Activated naive CD8-positive, alpha-beta T cell treated with anti-CD3 and anti-CD28 coated beads, Interleukin-2, amount 10 ng/mL, durations not matched to agents 7 days and 5 days (primary cell): ENCODE measurements at places on chromosomes 11 and 22. TPM values are rescaled to one million over a fixed set of nuclear protein-coding genes. Genes with fewer than 3 reads are reported as not detected.

DNA sequence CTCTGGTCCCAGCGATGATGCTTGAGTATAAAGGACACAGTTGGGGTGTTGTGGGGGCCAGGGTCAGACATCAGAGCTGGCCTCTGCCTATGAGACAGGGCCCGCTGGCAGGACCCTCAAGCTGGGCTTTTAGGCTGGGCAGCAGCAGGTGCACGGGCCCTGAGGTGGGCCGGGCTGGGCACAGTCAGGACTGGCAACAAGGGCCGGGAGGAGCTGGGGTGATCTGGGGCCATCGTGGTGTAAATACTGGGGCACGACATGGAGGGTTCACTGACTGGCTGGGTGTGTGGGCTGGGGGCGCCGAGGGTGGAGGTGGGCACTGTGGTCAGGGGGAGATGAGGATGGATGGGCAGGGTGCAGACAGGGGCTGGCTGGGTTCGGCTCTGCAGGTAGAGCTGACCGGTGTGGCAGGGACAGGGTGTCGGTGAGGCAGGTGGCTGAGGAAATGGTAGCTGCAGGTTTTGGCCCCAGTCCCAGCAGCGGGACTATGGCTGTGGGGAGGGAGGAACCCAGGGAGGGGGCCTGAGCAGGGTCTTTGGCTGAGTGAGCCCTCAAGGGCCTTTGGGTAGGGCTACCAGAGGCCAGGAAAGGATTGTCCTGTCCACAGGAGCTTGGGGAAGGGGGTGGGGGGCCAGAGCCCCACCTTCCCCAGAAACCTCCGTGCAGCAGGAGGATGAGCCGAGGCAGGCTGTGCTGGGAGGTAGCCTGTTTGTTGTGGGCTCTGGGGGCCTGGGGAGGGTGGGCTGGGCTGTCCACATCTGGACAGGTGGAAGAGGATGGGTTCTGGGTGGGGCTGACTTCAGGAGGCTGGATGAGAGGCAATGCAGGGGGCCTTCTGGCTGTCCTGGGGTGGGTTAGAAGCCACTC, 81.4 kb downstream of the KCNQ1 start:
- H3K36me3 ChIP-seq = no peaks in the 10 kb centered on the region
- H3K27ac ChIP-seq = peak overlapping the region; percentile 74
- DNase-seq = peak; percentile 25
- peaks cover 9% of the 10 kb centered on the region for H3K4me1 ChIP-seq

The HTR3B gene
- total RNA-seq = not detected

DNA sequence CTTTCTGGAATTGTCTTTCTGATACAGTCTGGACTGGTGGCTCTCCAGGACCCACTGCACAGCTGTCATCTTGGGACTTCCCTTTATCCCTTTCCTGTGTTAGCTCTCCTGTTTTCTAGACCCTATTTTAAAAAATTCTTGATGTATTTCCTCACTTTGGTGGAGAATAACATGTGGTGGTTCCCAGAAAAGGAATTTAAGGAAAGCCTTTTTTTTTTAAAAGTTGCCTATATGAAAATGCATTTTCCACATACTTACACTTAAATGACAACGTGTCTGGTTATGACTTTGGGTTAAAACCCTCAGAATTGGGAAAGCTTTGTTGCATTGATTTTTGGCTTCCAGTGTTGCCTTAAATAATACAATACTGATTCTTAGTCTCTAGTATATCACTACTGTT, 400.7 kb downstream of the TMEM135 start:
- no peaks in the 10 kb centered on the region for H3K4me1 ChIP-seq
- no peak overlapping the region for H3K4me3 ChIP-seq
- H3K36me3 ChIP-seq = no peaks in the 10 kb centered on the region
- H3K27me3 ChIP-seq = peaks cover 5% of the 10 kb centered on the region

- H3K27me3 ChIP-seq = no peaks in the 10 kb centered on the region
- peaks cover 25% of the 10 kb centered on the region for H3K36me3 ChIP-seq
- H3K27ac ChIP-seq = no peak overlapping the region
- H3K4me3 ChIP-seq = no peak overlapping the region
- H3K4me1 ChIP-seq = peaks cover 2% of the 10 kb centered on the region
Observed at GRCh38 chr11:3674189-3674588, 3.0 kb upstream of the CHRNA10 start.

GRCh38 chr11:70796648-70797227, 398.4 kb downstream of the CTTN start:
- H3K4me3 ChIP-seq = no peak overlapping the region
- H3K4me1 ChIP-seq = no peaks in the 10 kb centered on the region
- H3K27ac ChIP-seq = no peak overlapping the region
- H3K36me3 ChIP-seq = no peaks in the 10 kb centered on the region
- DNase-seq = no peak

DNA sequence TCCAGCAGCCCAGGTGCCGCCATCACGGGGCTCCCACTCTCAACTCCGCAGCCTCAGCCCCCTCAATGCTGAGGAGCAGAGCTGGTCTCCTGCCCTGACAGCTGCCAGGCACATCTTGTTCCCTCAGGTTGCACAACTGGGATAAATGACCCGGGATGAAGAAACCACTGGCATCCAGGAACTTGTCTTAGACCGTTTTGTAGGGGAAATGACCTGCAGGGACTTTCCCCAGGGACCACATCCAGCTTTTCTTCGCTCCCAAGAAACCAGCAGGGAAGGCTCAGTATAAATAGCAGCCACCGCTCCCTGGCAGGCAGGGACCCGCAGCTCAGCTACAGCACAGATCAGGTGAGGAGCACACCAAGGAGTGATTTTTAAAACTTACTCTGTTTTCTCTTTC, at the start of gene SAA1:
SAA1 (plus strand) TSS at position 316 of the 400 bp plus-strand sequence. CDS start 624 bp downstream, outside the sequence.
- peaks cover 4% of the 10 kb centered on the region for H3K27me3 ChIP-seq
- H3K4me1 ChIP-seq = peaks cover 18% of the 10 kb centered on the region
- no peak within 1 kb of the TSS for H3K27ac ChIP-seq

The OR10D3 gene
- total RNA-seq = not detected

GRCh38 chr11:134414766-134415765, 3.0 kb upstream of the B3GAT1 start:
- H3K36me3 ChIP-seq = no peaks in the 10 kb centered on the region
- peaks cover 8% of the 10 kb centered on the region for H3K4me1 ChIP-seq

- H3K27me3 ChIP-seq = peaks cover 2% of the 10 kb centered on the region
- H3K4me3 ChIP-seq = no peak overlapping the region
- peaks cover 17% of the 10 kb centered on the region for H3K4me1 ChIP-seq
- no peak overlapping the region for H3K27ac ChIP-seq
- DNase-seq = no peak
Observed at GRCh38 chr11:102599642-102600261, 25.4 kb downstream of the MMP20 start.
